ENCODE measurements at places on chromosomes 11 and 22.

- DNase-seq, result no peak
Measured at GRCh38 chr22:28711341-28711740, 30.3 kb downstream of the CHEK2 start.

DNA sequence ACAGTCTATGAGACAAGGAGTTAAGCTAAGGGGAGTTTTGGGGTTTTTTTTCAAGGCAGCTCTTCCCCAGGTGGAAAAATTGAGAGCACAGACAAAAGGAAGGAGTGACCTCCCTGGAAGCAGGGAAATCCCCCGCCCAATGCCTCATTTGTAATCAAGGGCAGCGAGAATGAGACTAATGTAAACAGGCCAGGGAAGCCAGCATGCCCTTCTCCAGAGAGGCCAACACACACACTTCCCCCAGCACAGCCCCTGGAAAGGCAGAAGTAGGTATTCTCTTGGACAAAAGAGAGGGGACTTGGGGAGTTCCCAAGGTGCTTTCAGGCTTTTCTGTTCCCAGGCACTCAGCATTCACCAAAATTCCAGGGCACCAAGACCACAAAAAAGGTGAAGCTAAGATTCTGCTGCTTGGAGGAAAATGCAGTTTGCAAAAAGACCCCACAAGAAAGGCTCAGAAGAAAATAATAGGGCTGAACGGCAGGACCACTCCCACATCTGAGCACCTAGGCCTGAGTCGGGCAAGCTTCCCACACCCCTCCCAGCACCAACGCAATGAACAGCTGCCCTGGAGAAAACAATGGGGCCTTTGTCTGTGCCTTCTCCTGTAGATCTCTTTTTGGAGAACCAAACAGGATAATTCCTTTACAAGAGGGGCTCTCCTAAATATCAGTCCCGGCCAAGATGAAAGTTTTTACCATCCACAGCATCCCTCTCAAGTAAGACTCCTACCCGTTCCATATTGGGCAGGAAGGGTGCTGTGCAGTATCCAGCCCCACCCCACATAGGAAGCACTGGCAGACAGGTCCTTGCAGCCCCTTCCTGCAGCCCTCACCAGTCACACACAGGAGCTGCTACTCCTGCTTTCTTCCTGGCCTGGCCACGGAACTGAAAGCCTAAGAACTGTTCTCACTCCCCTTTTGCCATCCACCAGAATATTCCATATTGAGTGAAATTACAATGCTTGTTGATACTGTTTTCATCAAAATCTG, 70.7 kb upstream of the AKIP1 start:
- no peak for DNase-seq

- no peak for DNase-seq
Measured at GRCh38 chr22:38289583-38290082, 16.8 kb upstream of the TMEM184B start.

- no peak for DNase-seq
Measured at GRCh38 chr11:100203789-100204188, 483.3 kb upstream of the ARHGAP42 start.

DNA sequence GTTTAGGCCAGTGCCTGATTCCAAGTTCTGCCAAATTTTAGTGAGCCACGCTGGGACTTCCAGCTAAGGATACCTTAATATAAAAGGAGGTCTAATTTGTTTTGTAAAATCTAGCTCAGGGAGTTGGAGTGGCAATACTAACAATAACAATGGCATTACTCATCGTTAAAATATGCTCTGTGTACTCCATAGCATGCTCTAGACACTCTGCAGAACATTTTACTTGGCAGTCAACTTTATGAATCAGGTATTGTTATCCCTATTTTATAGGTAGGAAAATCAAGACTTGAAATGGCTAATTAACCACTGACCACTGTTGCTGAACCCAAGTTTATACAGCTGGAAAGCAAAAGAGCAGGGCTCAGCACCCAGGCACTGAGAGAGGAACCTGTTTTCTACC, 485.0 kb upstream of the KIRREL3 start:
- DNase-seq, result no peak

GRCh38 chr11:61782841-61783240, 9.6 kb downstream of the TMEM258 start:
- no peak for DNase-seq

- no peak for DNase-seq
Measured at GRCh38 chr11:19936461-19936860, 223.8 kb downstream of the DBX1 start.

GRCh38 chr11:14149683-14150082, 187.2 kb downstream of the SPON1 start:
- no peak for DNase-seq

DNA sequence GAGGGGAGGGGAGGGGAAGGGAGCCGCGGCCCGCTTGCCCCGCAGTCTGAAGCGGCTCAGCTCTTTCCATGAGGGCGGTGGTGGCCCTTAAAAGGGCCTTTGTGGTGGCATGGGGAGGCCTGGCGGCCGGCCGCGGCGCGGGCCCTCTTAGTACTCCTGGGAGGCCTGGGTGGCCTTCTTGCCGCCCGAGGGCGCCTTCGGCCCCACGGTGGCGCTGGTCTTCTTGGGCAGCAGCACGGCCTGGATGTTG, 6.9 kb downstream of the DPAGT1 start:
- DNase-seq, result no peak

DNA sequence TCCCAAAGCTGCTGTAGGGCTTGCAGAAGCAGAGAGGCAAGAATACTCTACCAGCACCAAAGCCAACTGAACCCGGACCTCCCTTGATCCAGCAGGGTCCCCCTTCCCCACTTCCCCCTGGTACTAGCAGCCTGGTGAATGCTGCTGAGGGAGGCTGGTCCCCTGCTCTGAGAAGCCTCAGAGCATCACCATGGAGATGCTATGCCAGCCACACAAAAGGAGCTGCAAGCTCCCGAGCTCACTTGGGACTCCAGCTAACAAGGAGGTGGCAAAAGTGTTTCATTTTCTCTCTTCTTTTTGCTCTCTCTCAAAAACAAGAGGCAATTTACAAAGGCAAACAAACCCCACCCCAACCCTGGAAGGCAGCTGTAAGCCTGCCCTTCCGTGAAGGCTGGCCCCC, 509.8 kb downstream of the BUD13 start:
- DNase-seq, result no peak

DNA sequence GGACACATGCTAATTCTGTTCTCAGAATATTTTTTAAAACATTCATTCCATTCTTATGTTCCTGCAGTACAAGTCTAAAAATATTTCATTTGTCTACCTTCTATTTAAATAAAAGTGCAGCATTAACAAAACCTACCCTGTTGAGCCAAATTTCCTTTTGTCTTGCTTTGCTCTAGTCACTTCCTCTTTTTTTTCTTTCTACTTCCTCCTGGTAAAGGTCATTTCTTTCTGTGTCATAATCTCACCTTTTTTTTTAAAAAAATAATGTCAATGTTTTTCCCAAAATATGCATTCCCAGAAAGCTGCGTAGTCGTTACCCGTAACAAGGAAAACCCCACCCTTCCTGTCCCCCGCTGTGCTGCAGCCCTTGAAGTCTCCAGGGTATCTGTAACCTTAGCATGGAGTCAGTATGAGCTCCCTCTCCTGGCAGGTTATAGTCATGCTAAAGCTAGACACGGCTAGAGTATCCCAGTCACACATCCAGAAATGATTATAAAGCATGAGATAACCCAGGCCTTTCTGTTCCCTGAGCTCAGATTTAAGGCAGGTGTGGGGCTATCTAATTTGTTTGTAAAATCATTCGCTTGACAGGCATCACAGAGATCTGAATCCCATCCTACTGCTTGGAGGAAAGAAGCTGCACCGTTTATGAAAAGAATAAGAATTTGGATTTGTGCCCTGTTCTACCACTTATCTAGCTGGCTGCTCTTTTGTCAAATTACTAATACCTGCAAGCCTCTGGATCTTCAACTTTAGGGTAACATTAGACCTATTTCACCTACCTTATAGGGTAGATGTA, 51.1 kb upstream of the EED start:
- no peak for DNase-seq

GRCh38 chr11:76371170-76371569, 9.8 kb downstream of the THAP12 start:
- no peak for DNase-seq

- DNase-seq, result no peak
Measured at GRCh38 chr11:86748296-86748695, 52.0 kb upstream of the PRSS23 start.

- no peak for DNase-seq
Measured at GRCh38 chr22:29092243-29092642, 19.4 kb downstream of the KREMEN1 start.

- no peak for DNase-seq
Measured at GRCh38 chr11:102981324-102981910, 25.9 kb upstream of the MMP13 start.

DNA sequence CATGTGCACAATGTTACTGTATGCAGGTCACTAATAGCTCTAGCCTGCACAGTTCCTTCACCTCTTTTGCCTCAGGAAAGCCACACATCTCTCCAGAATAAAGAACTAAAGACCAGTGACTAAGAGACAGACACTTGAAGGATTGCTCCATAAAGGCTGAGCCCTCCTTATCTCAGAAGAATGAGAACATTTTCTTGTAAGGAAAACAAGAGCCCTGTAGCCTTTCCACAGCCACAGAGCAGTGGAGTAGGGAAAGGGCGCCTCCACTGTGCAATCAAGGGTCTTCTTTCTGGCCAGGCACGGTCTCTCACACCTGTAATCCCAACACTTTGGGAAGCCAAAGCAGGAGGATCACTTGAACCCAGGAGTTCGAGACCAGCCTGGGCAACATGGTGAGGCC, 202.6 kb upstream of the TMEM45B start:
- no peak for DNase-seq

DNA sequence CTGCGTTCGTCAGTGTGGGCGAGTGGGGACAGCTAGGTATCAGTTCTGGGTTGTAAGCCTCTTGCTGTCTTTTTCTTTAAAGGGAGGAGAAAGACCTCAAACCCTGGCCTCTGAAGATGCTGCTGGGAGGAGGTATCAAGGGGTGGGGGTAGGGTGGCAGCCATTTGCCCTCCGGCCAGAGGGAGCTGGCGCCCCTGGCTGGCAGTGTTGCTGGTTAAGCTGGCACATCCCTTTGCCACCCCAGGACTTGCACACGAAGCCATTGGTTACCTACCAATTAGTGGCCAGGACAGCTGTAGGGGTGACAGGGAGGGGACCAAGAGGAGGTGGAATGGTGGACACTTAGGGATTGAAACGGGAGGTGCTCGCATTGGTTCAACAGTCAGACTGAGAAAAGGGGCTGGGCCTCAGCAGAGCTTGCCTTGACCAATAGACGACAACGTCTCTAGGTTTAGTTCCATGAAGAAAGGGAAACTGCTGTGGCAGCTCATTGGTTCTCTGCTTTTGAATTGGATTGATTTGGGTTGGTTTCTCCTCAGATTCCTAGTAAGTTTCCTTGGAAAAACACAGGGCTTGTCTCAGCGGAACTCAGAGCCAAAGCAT, 77.9 kb downstream of the ST3GAL4 start:
- DNase-seq, result no peak

DNA sequence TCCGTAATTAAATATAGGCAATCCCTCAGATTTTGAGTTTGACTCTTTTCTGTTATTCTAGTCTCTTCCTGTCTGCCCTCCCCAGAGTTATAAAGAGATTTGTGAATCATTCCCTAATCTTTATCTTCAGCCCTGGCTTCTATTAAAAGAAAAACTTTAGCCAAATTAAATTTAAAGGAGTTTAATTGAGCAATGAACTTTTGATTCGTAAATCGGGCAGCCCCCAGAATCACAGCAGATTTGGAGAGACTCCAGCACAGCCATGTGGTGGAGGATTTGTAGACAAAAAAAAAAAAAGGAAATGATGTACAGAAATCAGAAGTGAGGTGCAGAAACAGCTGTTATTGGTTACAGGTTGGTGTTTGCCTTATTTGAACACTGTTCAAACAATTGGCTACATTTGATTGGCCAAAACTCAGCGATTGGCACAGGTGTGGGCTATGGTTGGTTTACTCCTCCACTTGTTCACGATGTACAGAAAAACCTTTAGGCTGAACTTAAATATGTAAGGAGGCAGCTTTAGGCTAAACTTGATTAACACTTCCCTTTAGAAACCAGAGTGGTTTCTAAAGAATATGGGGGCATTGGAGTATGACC, 2.3 kb upstream of the ALKBH8 start:
- DNase-seq, result no peak

DNA sequence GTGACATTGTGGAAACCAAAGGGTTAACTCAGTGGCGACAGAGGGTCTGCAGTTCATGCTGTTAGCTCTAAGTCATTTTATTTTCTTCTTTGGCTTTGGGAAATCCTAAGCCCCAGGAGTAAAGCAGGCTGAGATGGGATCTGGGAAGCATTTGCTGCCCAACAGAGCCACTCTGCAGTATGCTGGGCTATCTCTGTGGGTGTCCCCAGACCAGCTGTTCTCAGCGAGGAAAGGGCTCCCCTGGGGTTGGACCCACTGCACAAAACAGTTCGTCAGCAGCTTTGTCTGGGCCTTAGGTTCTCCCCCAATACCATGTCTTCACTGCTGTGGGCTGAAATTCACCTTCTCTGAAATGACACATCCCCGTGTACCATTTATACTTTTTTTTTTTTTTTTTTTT, 34.0 kb downstream of the KREMEN1 start:
- no peak for DNase-seq

- no peak for DNase-seq
Measured at GRCh38 chr11:27263046-27263445, 100.0 kb downstream of the CCDC34 start.

GRCh38 chr11:70032943-70033710, 45.0 kb upstream of the ANO1 start:
- DNase-seq, result no peak

- DNase-seq, result no peak
Measured at GRCh38 chr11:11661326-11662040, 39.7 kb upstream of the GALNT18 start.

DNA sequence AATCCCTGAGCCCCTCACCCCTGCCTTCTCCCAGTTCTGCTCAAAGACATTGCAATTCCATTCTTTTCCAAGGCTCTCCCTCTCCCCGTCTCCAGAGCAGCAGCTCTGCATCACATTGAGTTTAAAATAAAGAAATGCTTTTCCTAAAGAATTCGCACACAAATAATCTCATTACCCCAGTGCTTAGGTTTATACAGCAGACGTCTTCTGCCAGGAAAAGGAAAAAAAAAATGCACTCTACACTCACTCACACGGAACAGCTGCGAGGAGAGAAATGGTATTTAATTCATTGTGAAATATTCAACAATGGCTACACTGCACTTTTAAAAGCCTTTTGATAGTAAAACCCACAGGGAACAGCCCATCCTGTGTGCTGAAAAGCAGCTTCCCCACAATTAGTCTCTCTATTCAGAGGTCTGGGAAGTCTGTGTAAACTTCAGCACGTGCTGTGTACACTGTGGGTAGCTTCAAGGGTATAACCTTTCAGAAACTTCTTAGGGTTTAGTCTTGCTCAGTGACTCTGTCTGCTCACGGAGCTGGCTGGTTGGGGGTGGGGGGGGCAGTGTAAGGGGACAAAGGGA, 42.8 kb downstream of the ETS1 start:
- no peak for DNase-seq

- DNase-seq, result no peak
Measured at GRCh38 chr22:39471381-39472141, 14.7 kb downstream of the MGAT3 start.

DNA sequence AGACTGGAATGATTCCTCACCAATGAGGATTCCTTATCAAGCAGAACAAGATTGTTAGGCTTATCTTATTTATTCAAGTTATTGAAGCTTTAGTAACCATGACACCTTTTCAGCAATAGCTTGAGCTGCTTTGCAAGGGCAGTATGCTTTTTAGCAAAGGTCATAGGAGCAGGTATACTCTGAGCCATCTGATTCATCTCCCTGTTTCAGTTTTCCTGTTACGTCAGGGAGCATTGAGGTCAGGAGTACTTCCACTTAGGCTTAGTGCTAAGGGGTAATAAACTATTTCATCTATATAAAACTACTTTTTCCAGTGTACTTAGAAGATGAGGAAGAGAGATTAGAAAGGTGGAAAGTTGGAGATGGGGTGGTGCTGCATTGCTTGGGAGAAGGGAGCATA, 17.7 kb upstream of the ANKRD42 start:
- no peak for DNase-seq

All from cortex of kidney (tissue), 1 donor.